ENCODE measurements at places on chromosomes 12 and 14. TPM values are rescaled to one million over a fixed set of nuclear protein-coding genes. Genes with fewer than 3 reads are reported as not detected.

DNA sequence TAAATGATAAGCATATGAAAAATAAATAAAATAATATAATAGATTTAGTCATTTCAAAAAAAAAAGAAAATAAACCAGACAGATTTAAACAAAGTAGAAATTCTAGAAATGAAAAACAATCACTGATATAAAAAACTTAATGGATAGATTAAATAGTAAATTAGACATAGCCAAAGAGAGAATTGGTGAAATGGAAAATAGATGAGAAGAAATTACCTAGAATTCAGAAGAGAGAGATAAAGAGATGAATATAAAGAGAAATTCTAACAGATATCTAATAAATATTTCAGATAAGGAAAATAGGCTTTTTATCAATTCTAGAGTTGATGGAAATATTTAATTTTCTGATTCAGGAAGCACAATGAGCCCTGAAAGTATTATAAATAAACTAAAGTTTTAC lies 123.1 kb downstream of the PRIMA1 start:
- no peak for DNase-seq

Gene WNT1
- total RNA-seq: not detected

Gene NINJ2
- 2.2 TPM for total RNA-seq

Gene TBK1
- total RNA-seq: 12.5 TPM

Gene APOF
- total RNA-seq: not detected

DNA sequence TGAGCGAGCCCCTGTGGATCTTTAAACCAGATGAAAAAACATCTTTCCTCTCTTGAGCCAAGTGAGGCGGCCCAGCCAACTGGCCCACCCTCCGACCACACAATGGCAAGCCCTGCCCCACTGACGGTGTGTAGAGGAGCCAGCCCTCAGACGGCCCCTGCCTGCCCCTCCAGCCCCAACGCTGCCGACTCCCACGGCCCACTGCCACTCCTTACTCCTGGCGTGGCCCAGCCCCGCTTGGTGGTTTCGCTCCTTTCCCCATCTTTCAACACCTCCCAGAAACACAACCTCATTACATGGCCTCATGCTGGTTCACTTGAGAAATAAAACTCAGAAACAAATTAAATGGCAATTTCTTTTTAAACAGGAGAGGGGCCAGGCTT lies 80.6 kb upstream of the DICER1 start:
- no peak for DNase-seq

- no peak for DNase-seq
Observed at GRCh38 chr12:121443193-121443870, 43.4 kb downstream of the RNF34 start.

Gene FBXO21
- total RNA-seq: 53.2 TPM

DNA sequence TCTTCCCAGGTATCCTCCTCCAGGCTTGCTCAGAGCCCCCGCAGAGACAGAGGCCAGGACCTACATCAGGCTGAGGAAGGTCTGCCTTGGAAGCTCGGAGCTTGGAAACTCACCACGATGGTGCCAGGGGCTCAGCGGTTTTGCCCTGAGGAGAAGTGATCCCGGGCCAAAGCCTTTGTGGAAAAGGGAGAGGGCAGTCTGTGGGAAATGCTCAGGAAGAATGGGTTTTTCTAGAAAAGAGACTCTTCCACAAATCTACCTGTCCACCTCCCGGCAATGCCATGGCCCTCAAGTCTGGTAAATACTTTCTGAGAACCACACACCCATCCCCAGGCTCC lies 8.0 kb downstream of the KRT2 start:
- no peak for DNase-seq

Gene FAM186B
- 1.1 TPM for total RNA-seq

GRCh38 chr12:132144810-132145168 lies 532 bp downstream of the NOC4L start:
- DNase-seq: no peak

- no peak for DNase-seq
Observed at GRCh38 chr12:7304456-7304855, 584 bp downstream of the ACSM4 start.

DNA sequence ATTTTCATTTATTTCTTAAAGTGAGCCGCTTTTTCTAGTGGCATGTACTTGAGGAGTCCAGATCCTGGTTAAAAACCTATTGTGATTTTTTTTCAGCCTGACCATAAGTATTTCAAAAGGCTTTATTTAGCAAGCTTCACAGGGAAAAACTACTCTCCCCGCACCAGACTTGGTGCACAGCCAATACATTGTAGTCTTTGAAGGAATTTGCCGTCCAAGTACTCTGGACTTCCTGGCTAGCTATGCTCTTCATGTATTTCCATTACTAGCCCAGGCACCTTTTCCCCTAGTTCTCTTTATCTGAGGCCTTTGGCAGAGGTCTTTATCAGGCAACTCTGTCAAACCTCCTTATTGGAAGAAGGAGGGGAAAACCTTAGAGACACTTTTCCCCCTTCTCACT lies 234.7 kb downstream of the CCDC91 start:
- no peak for DNase-seq

DNA sequence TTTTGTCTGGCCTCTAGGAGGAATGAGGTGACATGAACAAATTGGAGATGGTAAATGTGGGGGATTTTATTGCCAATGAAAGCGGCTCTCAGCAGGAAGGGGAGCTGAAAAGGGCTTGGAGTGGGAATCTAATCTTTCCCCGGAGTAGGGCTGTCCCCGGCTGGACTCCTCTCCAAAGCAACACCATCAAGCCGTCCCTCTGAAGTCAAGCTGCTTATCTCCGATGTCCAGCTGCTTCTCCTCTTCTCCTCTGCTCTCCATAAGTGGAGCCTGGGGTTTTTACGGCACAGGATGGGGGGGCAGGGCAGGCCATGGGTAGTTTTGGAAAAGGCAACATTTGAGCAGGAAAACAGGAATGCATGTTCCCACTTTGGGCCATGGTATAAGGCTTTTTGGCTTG lies 113.5 kb downstream of the TMEM132D start:
- no peak for DNase-seq

GRCh38 chr12:52056801-52057637 lies 5.8 kb downstream of the NR4A1 start:
- no peak for DNase-seq

Gene SARNP
- total RNA-seq: 60.1 TPM

DNA sequence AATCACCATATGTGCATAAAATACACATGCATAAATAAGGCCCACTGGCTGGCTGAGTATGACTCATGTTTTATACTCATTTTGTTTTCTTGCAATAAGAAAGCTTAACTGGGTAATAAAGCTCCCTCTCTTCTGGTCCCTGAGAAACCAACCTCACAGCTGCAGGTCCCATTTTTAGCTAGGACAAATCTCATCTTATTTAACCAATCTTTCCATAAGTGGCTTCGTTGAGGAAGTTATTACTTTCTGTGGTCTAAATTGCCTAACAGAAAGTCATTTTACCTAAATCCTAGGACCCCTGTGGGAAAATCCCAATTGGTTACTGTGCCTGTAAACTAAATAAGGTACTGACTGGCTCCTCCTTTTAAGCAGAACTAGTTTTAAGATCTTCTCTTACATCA lies 232.8 kb upstream of the FBXO33 start:
- no peak for DNase-seq

GRCh38 chr14:64727551-64728071 lies 23.4 kb downstream of the PLEKHG3 start:
- no peak for DNase-seq

GRCh38 chr12:14618983-14619382 lies 51.3 kb upstream of the PLBD1 start:
- no peak for DNase-seq

Gene OAS2
- total RNA-seq: 11.4 TPM

Gene CLEC1A
- total RNA-seq: 1.9 TPM

DNA sequence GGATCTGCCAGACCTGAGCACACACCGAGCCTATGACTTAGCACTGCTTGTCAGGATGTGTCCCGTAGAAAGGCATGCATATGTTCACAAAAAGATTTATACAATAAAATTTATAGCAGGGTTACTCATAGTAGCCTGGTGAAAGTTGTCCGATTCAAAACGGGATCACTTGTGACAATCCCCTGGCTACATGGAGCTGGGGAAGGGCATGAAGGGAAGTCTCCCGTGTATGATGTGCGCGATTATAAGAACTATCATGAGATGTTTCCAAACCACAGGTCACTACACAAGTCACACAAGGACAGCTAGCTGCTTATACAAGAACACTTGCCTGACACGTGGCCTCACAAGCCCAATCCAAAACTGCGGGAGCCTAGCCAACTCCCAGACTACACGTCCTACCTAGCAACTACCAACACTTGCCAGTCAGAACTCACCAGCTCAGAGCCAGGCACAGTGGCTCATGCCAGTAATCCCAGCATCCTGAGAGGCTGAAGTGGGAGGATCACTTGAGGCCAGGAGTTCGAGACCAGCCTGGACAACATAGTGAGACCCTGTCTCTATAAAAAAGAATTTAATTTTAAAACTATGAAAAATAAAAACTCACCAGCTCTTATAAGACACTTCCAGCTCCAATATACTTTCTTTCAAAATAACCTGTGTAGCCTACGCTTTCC lies 7.5 kb upstream of the CDCA4 start:
- DNase-seq: no peak

DNA sequence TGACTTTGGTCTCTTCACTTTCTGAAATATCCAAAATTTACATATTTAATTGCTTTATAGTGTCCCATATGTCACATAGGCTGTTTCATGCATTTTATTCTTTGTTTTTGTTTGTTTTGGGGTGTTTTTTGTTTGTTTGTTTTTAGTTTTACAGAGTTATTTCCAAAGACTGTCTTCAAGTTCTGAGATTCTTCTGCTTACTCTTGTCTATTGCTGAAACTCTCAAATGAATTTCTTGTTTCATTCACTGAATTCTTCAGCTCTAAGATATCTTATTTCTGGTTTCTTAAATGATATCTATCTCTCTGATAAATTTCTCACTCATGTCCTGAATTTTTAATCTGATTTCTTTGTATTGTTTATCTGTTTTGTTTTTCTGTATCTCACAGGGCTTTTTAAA lies 412.0 kb upstream of the ATP2B1 start:
- no peak for DNase-seq

DNA sequence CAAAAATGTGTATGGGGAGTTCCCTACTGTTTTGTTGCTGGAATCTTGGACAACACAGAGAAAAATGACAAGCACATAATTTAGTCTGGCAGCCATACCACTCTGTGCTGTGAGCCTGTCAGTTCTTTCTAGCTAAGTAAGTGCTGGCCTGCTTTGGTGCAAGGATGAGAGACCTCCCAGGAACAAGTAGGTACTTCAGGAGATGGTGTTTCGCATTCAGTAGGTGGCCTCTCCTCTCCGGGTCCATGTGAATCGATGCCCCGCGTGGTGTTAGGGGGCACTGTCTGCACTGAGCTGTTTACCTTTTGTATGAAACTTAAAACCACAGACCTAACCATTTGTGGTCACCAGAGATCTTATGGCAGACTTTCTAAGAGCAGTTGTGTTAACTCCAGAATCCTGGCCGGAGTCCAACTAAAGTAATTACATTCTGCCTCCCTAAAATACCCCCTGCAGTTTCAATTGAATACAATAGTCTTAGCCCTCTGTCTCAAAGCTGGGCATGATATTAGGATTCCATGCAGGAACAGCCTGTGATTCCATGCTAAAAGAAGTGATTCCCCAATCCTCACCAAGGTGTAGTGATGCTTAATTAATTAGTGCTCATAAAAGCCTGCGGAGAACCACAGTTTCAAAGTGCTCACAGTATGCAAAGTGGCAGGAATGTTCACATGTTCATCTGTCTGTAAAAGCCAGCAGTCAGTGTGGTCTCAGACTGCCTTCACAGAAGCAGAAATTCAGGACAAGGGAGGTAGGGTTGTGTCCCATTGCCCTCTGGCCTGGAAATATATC lies 64.2 kb downstream of the LLPH start:
- no peak for DNase-seq

- no peak for DNase-seq
Observed at GRCh38 chr12:18141048-18141982, 51.3 kb upstream of the RERGL start.

DNA sequence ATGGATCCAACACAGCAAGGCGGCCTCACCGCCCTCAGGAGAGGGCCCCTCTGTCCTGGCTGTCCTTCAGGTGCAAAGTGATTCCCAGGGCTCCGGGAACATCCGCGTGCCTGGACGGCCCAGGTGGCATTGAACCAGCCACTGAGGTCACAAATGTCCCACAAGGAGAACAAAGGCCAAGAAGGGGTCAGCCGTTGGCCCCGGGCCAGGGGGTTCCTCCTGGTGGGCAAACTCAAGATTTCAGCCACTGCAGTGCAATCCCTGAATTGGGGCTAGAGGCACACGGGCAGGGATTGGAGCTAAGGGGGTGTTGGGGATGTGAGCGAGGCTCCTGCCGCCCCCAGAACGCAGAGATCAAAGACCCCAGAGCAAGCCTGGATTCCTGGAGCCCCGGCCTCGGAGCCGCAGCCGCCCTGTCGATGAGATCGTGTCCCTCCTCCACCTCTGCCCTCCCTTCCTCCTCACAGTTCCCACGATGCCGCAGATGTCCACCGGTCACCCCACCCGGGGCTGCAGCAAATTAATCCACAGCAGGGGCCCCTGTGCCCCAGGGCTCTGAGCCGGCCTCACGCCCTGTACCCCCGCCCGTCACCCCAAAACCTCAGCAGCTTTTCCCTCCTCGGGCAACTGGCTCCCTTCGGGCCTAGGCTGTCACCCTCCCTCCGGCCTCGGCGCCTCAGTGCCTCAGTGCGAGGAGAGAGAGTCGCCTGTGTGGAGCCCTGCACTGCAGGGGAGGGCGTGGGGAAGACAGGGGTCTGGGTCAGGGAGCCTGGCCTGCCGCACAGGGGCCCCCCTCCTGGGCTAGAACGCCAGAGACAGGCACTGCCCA lies 56.7 kb upstream of the GALNT9 start:
- no peak for DNase-seq

- no peak for DNase-seq
Observed at GRCh38 chr14:102285106-102285505, 19.9 kb downstream of the MOK start.

Gene KLRC2
- 0.83 TPM for total RNA-seq

DNA sequence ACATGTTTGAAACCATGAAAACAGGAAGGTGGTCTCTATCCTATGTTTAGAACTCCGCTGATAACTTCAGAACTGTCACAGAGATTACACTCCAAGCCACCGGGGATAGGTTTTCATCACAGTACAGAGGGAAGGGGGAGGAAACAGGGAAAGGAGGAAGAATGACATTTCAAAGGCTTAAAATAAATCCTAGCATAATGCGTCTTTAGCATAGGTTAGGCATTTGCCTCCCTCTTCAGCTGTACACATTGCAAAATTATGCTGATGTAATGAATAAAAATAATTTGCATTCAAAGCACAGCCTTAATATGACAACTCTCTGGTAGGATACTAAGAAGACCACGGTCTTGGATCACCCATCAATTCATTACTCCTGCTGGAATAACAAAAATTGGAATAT lies 54.3 kb upstream of the PYGL start:
- no peak for DNase-seq

DNA sequence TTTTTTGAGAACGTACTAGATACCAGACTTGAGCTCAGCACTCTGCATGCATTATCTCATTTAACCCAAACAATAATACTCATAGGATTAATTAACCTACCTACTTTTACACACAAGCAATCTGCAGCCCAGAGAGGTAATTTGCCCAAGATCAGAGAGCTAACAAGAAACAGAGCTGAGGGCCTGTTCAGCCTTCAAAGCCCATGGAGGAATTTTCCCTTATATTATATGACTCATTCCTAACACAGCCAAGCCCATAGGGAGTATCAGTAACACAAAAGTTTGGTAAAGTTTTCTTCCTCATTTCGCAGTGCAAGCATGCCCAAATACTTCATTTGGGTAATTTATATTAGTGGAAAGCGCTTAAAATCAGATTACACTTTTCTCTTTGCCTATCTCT lies 94.7 kb downstream of the GALC start:
- no peak for DNase-seq

- DNase-seq: no peak
Observed at GRCh38 chr12:82970614-82971013, 283.9 kb downstream of the TMTC2 start.

Gene CPNE8
- total RNA-seq: 10.5 TPM
